ENCODE measurements at places on chromosomes 3 and 15.

DNA sequence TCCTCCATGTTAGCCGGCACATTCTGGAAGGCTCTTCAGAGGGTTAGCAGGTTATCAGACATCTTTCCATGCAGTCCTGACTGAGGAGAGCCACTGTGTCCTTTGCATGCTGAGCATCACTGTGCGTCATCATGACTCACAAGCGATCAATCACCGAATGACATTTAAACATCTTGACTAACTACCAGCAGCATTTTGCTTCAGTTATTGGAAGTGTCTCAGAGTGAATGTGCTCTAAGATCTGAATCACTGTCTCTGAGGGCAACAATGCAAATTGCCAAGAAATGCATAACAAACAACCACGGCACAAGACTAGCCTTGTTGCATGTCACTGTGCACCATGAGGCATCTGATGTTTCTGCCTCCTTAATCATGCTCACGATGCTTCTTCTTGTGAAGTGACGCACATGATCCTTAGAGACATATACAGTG, 18.3 kb upstream of the ATP8B4 start:
- no peak for DNase-seq

DNA sequence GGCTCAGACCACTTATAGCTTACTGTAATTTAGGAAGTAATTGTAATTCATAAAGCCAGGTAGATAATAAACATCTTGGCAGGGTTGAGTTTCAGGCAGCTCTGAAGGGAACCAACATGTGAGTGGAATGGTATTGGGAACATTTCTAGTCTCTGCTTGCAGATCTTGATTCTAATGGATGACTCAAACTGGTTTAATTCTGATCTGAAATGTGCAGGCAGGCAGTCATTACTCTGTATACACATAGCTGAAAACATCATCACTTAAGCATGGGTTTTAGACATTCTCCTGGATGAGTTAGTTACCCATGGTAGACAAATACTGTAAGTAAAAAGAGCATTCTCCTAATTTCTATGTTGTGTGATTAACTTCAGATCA, 317.0 kb upstream of the TPRG1 start:
- DNase-seq = no peak

- DNase-seq = no peak
Measured at GRCh38 chr15:70513819-70514218, 249.5 kb downstream of the UACA start.

- no peak for DNase-seq
Measured at GRCh38 chr3:44952689-44953088, 23.3 kb downstream of the ZDHHC3 start.

DNA sequence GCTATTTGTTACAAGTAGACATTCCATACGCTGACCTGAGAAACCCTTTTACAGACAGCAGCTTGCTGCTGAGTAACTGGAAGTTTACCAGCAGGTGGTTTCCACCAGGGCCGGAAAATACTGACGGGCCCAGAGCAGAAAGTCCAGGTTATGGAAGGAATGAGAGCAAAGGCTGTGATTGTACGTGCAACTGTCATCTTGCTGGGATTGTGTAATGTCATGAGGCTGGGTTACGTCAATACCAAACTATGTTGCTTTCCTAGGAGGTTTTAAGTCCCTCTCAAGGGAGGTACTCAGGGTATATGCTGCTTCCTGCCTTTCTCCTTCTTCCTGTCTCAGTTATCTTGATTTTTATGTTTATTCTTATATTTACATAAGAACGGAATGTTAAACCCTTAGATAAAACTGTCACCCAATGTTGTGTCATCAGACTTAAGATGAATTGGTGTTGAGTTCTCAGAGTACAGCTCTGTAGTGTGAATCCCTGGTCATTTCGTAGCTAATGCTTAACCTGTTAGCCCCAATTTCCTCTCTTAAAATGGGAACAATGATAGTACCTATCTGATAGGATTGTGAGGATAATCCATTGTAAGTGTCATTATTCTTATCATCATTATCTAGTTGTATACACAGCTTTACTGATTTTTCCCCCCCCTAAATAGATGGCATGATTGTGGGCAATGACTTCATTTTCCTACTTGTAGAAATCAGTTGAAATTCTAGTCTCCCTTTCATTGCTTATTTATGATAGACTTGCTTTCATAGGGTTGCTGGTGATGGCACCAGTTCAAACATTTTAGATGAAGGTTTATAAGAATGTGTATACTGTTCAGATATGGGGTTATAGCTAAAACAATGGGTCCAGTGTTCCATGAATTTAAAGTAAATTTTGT, 101.4 kb downstream of the FNDC3B start:
- DNase-seq = no peak

GRCh38 chr15:23647421-23648370, at the start of gene MAGEL2:
TSS of gene MAGEL2 (minus strand) at chr15:23647867. CDS start at chr15:23647742, 125 bp downstream.
- no peak for DNase-seq

DNA sequence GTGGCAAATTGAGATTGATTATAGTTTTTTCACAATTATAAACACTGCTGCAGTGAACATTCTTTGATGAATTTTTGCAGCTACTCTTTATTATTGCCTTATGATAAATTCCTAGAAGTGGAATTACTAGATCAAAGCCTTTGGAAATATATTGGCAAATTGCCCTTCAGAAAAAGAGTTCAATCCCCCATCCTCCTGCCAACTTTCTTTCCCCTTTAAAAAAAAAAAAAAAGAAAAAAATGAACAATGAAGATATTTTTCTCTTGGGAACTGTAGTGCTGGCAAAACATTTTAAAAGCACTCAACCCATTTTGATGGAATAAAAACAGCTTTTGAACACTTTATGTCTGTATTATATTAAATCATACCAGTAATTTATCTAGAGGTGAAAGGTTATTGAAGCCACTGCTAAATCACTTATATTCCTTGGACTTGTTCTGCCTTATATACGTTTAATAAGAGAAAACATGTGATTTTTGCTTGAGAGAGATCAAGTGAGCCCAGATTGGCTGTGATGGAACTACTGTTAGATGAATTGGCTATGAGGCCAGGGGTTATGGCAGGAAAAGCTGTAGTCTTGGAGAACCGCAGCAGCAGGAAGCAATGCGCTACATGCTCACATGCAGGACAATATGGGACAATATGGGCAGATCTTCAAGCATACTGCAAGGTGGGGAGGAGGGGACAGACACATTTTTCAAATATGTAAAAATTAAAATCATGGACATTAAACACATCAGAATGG, 212.8 kb upstream of the C2CD4B start:
- DNase-seq = no peak

- no peak for DNase-seq
Measured at GRCh38 chr3:112908252-112908651, 61.6 kb upstream of the CD200R1L start.

GRCh38 chr15:89674526-89674925, 4.6 kb downstream of the PLIN1 start:
- no peak for DNase-seq

- DNase-seq = no peak
Measured at GRCh38 chr3:82157952-82158351, 396.5 kb upstream of the GBE1 start.

- DNase-seq = no peak
Measured at GRCh38 chr15:68500363-68501258, 68.6 kb upstream of the ITGA11 start.

GRCh38 chr3:151227266-151227806, 24.3 kb upstream of the GPR171 start:
- no peak for DNase-seq

- no peak for DNase-seq
Measured at GRCh38 chr3:169110633-169111032, 552.9 kb downstream of the MECOM start.

GRCh38 chr3:151276038-151276686, 2.2 kb downstream of the P2RY14 start:
- DNase-seq = no peak

GRCh38 chr15:79740561-79740960, 156.3 kb downstream of the MTHFS start:
- no peak for DNase-seq

- DNase-seq = no peak
Measured at GRCh38 chr15:66894363-66894762, 171.0 kb upstream of the SMAD3 start.

- no peak for DNase-seq
Measured at GRCh38 chr3:150419959-150420358, 11.9 kb downstream of the TSC22D2 start.

DNA sequence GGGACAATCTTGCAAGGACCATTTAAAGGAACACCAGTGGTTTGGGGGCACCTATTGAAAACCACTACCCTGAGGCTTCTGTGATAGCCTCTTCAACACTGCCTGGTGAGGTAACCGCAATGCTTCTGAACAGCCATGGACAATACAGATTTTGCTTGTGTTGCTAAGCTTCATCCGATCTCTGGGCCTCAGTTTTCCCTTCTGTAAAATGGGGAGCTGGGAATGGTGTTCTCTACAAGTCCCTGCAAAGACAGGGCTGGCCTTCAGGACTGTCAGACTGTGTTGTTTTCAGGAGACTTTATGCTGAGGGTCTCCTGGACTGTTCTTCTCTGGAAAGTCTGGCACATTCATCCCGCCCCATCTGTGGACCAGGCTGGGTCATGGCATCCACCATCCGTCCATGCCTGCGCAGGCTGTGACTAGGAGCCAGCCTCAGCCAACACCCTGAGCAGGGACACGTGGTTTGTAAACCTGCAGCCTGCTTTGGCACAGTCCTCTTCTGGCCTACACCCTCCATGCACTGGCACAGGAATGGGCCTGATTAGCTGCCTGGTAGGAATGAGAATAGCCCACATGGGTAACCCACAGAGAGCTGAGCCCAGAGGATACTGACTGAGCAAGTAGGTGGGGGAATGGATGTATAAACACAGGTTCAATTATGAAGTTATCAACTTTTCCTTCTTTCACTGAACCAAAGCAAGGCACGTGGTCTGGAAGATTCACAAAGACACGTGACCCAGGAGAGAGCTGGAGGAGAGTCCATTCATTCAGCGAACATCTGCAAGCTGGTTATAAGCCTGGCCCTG, 55.3 kb downstream of the ROPN1B start:
- no peak for DNase-seq

- no peak for DNase-seq
Measured at GRCh38 chr3:174462916-174463315, 396.2 kb upstream of the NAALADL2 start.

- no peak for DNase-seq
Measured at GRCh38 chr3:61570813-61571212, 9.4 kb downstream of the PTPRG start.

GRCh38 chr15:41495736-41496599, 2.3 kb downstream of the ITPKA start:
- DNase-seq = no peak

DNA sequence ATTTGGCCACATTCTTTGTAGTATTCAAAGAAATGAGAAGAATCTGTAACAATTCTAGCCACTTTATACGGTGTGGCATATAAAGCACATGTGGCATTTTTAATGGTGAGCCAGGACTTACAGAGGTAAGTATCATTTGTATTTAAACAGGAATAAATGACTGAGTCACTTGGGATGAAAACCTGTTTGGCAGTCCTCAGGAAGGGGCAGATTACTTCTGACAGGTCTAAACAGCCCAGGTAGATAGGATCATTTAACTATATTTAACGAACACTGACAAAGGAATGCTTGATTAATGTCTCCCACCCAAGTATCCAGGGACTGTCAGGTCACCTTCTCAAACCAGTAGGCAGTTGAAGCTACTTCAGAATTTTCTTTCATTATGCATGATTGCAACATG, 241.5 kb upstream of the SATB1 start:
- DNase-seq = no peak

DNA sequence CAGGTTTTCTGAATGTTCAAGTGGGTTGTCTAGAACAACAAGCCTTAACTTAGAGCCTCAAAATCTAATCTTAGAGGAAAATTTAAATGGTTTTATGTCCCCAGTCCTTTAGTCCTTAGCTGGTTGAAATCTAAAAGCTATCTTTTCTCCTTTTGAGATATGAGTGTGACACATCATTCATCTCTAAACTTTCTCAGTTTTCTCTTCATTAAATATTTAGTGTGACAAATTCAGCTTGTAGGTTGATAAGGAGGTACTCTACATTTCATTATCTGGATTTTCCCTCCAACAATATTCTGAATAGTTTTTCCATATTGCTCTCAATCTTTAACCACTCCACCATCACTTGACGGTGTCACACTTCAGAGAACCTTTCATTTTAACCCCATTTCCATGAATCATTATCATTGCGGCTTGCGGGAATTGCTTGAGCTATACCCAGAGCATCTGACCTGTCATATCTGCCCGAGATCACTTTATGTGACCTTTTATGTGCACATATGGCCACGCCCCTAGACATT, 16.1 kb upstream of the ATP8B4 start:
- DNase-seq = no peak

GRCh38 chr15:87733977-87734376, 522.6 kb downstream of the NTRK3 start:
- no peak for DNase-seq

GRCh38 chr3:40572588-40572987, 47.8 kb downstream of the ZNF621 start:
- no peak for DNase-seq

GRCh38 chr3:52022323-52023100, 26.8 kb upstream of the RPL29 start:
- no peak for DNase-seq

DNA sequence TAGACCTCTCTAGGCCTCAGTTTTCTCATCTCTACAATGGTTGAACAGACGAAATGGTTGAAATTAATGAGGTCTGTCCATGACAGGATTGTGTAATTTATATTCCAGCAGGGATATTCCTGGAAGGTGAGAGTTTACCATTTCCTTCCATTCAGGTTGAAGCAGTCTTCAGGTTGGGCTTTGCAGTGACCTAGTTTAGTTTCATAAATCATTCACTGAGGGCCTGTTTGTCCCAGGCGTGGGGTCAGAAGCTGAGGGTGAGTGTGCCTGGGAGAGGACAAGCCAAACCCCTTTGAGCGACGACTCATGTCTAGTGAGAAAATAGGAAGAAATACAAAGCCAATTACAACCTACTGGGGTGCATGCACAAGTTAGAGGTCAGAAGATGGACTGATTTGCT, 57.2 kb upstream of the CACNA2D3 start:
- no peak for DNase-seq

GRCh38 chr3:122094693-122095092, 39.5 kb downstream of the CD86 start:
- no peak for DNase-seq

- DNase-seq = no peak
Measured at GRCh38 chr3:43587303-43587702, 34.5 kb downstream of the ANO10 start.

- DNase-seq = no peak
Measured at GRCh38 chr3:112904786-112905185, 58.1 kb upstream of the CD200R1L start.

GRCh38 chr15:88628018-88628654, 7.0 kb downstream of the AEN start:
- no peak for DNase-seq

GRCh38 chr3:8736436-8736835, 2.8 kb downstream of the CAV3 start:
- no peak for DNase-seq

DNA sequence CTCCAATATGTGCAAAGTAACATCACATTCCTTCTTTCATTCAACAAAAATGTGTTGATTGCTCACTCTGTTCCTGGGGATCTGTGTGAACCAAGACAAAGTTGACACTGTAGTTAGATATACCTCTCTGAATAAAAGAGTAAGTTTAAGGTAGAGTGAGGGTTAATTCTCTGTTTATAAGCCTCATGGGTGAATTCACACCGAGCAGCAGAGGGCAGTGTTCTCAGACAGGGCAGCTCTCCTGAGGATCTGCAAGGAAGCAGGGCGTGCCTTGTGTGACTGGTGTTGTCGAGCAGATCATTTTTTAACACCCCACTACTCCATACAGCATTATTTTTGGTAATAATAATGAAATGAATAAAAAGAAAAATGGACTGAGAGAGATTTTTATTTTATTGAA, 34.4 kb downstream of the PAQR9 start:
- no peak for DNase-seq

- no peak for DNase-seq
Measured at GRCh38 chr3:15116032-15116669, 17.2 kb upstream of the RBSN start.

- DNase-seq = no peak
Measured at GRCh38 chr3:192219926-192220325, 507.4 kb downstream of the FGF12 start.

All from C1 segment of cervical spinal cord (tissue), 14 donors.